ENCODE measurements at places on chromosomes 12 and 14. TPM values are rescaled to one million over a fixed set of nuclear protein-coding genes. Genes with fewer than 3 reads are reported as not detected.

The L3HYPDH gene
- 24.2 TPM for total RNA-seq

The NFATC4 gene
- total RNA-seq, result 9.0 TPM

The ZNF219 gene
- total RNA-seq, result 7.1 TPM

The PTPN21 gene
- total RNA-seq, result 4.9 TPM

The TSPAN11 gene
- 3.6 TPM for total RNA-seq

The ASCL1 gene
- total RNA-seq, result not detected

The NFE2 gene
- total RNA-seq, result not detected

Data from mammary microvascular endothelial cell (primary cell).